ENCODE measurements at places on chromosomes 11 and 22.

- peak; percentile 35 for DNase-seq
Measured at GRCh38 chr11:15006139-15006759, 34.1 kb upstream of the CALCA start.

- DNase-seq = no peak
Measured at GRCh38 chr11:104169091-104169490, 5.1 kb upstream of the PDGFD start.

GRCh38 chr11:90294526-90294925, 71.7 kb upstream of the CHORDC1 start:
- no peak for DNase-seq

- peak; percentile 29 for DNase-seq
Measured at GRCh38 chr22:19766511-19767426, 6.2 kb downstream of the TBX1 start.

DNA sequence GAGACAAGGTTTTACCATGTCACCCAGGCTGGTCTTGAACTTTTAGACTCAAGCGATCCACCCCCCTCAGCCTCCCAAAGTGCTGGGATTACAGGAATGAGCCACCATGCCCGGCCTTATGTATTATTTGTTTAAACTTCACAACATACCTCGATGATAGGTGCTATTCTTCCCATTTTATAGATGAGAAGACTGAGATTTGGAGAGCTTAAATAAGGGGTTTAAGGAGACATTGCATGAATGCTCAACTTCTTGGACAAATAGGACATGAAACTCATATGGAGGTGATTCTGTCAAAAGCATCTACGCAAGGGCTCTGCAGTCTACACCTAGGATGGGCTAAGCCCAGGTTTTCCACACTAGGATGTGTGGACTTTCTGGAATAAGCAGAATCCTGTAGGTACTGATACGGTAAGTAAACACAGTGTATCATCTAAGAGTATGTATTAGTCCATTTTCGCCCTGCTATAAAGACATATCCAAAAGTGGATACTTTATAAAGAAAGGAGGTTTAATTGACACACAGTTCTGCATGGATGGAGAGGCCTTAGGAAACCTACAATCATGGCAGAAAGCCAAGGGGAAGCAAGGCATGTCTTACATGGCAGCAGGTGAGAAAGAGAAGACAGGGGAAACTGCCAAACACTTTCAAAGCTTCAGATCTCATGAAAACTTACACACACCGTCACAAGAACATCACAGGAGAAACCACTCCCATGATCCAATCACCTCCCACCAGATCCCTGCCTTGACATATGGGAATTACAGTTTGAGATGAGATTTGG, 62.8 kb upstream of the CAPRIN1 start:
- no peak for DNase-seq

DNA sequence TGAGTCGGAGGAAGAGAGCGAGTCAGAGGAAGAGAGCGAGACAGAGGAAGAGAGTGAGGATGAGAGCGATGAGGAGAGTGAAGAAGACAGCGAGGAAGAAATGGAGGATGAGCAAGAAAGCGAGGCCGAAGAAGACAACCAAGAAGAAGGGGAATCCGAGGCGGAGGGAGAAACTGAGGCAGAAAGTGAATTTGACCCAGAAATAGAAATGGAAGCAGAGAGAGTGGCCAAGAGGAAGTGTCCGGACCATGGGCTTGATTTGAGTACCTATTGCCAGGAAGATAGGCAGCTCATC, 780 bp downstream of the TRIM44 start:
- no peak for DNase-seq

DNA sequence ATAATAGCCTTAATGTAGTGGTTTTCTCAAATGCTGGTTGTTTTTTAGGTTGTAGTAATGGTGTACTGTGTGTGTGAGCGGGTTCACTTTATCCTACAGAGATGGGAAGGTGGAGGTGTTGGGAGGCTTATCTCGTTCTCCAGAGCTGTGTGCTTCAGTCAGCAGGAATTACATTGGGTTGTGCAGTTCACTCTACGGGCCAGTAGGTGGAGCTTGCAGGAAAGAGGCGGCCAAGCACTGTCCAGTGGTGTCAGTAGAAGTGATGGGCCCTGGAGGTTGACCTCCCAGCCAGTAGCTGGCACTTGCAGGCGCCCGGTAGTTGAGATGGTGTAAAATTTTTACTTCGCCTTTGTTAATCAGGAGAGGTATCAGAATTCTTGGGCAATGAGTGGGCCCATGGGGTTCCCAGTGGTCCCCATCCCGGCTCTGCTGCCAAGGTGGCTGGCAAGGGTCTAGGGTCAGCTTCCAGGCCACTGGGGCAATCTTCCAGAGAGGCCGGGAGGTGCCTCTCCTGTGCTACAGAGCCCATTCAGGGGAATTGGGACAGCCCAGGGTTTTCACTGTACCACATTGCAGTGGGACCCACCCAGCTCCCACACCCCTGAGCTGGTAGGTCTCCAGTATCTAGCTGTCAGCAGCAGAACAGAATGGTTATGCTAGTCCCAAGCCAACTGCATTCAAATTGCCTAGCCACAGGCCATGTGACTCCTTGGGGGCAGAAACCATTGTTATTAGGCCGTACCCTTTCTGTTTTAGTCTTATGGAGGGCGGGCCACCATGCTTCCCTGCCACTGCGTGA, 43.9 kb downstream of the BIRC2 start:
- DNase-seq = peak; percentile 71

- DNase-seq = no peak
Measured at GRCh38 chr11:95595973-95596489, 193.6 kb downstream of the FAM76B start.

GRCh38 chr11:128496692-128497060, 90.7 kb downstream of the ETS1 start:
- no peak for DNase-seq

DNA sequence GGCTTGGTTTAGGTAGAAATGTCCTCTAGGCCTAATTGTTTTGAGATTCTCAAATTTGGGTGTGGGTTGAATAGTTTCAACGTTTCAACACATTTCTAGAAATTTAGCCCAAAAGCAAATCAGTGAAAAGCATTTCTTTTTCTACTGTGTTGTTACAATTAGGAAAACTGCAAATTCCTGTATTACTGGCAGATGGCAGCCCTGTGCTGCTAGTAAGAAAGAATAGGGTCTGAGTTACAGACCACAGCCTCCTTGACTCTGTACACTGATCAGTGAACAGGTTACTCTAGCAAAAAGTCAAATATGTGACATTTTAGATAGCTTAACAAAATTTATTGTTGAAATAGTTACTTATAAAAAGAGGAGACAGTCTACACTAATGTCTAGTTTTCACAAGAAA, 703.0 kb downstream of the JRKL start:
- DNase-seq = no peak

DNA sequence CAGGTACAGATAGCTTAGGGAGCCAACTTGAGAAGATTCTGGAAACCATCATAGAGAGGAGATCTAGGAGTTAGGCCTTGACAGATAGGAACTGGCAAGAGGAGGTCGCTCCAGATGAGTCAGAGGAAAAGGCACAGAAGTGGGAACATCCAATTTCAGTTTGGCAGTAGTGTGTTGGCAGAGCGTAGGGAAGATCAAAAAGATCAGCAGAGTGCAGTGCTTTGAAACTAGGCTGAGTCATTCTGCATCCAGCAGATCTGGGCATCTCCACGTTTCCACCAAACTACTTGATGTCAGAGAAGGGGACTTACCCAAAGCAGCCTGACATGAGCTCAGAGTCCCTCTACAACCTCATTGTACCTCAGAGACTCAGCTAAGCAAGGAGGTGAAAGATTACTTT, 58.5 kb downstream of the GAB4 start:
- no peak for DNase-seq

DNA sequence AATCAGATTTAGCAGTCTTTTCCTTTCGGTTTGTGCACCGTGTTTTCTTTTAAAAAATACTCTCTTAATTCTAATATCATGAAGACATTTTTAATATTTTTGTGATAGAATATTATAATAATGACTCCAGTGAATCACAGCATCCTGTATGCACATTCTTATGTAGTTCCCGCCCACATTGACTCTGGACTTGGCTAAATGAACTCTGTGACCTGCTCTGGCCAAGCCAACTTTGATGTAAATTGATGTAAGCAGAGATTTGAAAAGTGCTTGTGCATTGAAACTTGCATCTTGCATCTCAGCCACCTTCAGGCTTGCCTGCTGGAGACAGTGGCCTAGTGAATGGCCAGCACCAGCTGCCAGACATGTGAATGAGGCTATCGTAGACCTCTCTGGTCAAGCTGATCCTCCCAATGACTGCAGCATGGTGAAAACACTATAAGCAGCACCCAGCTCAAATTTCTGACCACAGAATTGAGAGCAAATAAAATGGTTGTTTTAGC, 29.2 kb upstream of the PGM2L1 start:
- no peak for DNase-seq

- DNase-seq = no peak
Measured at GRCh38 chr22:27651486-27651885, 150.1 kb downstream of the MN1 start.

DNA sequence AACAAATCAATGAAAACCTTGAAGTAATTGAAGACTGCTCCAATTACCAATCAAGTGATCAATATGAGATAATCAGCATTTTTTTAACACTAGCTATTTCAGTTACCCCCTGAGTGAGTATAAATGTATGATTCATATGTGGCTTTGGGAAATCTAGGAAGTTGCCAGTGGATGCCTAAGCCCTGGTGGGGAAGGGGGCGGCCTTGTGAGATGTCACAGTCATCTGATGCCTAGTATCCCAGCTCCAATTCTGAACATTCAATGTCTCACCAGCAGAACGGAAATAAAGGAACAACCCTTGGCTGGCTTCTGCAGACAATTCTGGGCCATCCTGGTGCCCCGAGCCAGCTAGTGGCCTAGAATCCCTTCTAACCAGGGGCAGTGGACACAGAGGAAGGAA, 58.5 kb upstream of the TIMP3 start:
- no peak for DNase-seq

GRCh38 chr22:43253839-43254238, 66.9 kb upstream of the TTLL12 start:
- DNase-seq = no peak

Measured in CD4-positive, alpha-beta T cell treated with Interleukin-2 at 100 ng/mL for 4 hours (primary cell).